Muscle of arm (tissue), 14 donors: ENCODE measurements at places on chromosomes 13 and 19.
A peak's percentile ranks its signal among the peaks of the same experiment; 100 is the strongest.

DNA sequence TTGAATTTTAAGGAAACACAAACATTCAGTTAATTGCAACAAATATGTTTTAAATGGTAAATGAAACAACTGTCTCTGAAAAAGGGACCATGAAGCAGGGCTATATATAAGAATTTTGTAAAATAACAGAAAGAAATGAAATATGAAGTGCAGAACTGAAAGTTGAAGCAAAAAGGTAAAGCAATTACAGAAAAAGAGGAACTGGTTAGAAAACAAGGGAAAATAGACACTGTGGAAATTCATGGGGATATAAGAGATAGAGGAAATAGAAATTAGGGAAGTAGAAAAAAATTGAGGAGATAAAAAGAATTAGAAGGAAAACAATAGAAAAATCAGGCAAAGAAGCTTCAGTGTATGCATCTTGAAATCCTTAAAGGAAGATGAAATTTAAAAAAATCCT, 40.0 kb upstream of the TDRD3 start:
- no peak for DNase-seq

GRCh38 chr13:87696458-87696857, 25.3 kb downstream of the SLITRK5 start:
- no peak for DNase-seq

- DNase-seq = no peak
Measured at GRCh38 chr19:55563261-55563690, 17.4 kb downstream of the ZNF579 start.

DNA sequence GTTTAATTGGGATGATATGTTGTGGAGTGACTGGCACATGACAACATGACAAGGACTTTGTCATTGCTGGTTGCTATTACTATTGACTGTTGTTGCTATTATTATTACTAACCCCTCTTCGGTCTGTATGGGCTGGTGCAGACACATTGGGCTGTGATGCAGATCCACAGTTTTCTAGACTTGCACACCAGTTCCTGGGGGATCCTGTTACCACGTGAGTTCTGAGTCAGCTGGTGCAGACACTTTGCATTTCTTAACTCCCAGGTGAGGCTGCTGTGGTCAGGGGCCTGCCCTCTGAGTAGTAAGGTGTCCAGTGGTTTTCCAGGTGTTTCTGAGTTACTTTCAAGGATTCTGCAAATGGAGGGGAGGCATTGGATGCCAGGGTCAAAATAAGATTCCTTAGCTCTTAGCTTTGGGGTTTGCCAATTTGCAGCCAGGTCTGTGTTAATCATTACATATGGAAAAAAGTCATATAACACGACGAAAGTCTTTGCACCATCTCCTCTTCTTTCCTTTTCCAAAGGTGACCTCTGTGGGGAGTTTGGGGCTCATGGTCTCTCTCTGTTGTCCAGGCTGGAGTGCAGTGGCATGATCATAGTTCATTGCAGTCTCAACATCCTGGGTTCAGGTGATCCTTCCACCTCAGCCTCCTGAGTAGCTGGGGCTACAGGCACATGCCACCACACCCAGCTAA, 19.3 kb downstream of the BICRA start:
- no peak for DNase-seq

- DNase-seq = no peak
Measured at GRCh38 chr13:40792284-40793051, 3.1 kb downstream of the SLC25A15 start.

- no peak for DNase-seq
Measured at GRCh38 chr13:42547612-42548011, 26.3 kb upstream of the TNFSF11 start.

DNA sequence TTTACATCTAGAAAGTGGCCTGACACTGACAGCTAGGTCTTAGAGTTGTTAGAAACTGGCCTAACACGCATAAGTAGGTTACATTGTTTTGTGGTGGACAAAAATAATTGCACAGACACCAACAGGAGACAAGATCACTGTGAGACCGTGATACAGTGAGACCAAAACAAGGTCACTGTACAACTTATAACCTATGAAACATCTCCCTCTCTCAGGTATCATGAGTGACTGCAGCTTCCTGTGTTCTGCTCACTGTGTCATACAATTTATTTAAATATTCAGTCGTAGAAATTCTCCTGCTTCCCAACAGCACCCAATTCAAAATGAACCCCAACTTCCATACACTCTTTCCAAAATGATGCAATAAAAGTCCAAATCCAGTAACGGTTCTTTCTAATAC, 2165.2 kb downstream of the PCDH9 start:
- no peak for DNase-seq

DNA sequence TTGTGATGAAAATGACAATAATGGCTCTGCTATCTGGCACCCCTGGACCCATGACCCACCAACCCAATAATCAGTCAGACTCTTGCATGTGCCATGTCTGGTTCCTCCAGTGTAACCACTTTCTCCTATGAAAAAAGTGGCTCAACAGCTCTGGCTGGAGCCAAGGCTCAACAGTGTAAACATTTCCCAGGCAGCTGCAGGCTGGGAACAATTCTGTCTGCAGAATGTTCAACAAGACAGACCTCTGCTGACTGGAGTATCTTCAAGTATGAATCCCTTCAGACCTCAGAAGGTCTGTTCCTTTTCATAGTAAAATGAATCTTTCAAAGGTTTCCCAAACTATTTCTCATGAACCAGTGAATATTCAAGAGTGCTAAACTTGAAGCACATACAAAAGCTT, 410.1 kb upstream of the HTR2A start:
- no peak for DNase-seq

DNA sequence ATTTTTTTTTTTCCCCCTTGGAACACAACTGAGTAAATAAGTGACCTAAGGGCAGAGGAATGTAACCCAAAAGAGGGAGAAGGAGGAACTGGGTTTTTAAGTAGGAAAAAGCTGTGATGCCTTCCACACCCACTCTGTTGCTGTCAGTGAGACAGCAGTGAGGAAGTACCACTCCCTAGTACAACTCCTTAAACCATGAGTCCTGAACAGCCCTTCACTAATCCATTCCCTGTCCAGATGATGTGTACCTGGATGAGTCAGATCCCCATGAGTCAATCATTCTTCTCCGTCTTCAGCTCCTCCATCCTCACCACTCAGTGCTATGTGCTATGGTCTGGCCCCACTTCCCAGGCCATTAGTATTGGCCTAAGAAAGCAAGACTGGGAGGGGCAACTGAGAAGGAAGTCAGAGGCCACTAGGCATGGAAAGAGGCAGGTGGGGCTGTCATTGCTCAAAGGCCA, 12.9 kb upstream of the CXCL17 start:
- DNase-seq = no peak

GRCh38 chr13:71875823-71876222, 8.8 kb upstream of the DACH1 start:
- no peak for DNase-seq

DNA sequence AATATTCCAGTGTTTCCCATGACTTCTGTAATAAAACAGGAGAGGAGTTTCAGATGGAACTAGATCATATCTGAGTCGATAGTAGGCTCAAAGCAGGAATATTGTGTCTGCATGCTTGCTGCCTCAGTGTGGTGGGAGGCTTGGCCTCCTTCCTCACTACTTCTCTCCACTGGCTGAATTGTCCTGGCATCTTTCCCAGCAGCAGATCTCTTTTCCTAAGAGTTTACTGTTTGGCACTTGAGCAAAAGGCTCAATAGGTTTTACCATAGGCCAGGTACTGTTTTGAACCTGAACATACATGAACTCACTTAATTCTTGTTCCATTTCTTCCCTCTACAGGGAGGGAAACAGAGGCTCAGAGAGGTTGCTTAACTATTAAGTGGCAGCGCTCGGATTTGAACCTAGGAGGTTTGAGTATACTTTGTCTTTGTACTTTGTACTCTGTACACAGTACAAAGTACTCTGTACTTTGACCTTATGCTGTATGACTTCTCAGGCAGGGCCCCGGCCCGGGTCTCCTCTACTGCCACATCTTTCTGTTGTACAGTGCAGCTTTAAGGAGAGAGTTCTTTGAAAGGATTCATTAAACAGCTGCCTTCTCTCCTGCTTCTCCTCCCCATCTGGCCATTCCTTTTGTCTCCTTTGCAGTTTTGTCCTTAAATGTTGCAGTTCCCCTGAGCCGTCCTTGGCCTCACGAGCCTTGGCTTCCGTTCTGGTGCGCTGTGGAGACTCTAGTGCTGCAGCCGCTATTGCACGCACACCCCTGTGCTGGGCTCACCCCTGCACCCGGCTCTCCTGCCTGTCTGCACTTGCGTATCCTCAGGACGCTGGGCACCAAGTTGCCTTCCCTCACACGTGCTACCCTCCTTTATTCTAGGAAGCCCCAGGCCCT, 8.1 kb downstream of the B3GLCT start:
- peak; percentile 68 for DNase-seq

GRCh38 chr13:20901668-20902437, 693 bp downstream of the XPO4 start:
- DNase-seq = no peak

GRCh38 chr13:36420437-36420891, 11.8 kb upstream of the CCNA1 start:
- peak; percentile 70 for DNase-seq

DNA sequence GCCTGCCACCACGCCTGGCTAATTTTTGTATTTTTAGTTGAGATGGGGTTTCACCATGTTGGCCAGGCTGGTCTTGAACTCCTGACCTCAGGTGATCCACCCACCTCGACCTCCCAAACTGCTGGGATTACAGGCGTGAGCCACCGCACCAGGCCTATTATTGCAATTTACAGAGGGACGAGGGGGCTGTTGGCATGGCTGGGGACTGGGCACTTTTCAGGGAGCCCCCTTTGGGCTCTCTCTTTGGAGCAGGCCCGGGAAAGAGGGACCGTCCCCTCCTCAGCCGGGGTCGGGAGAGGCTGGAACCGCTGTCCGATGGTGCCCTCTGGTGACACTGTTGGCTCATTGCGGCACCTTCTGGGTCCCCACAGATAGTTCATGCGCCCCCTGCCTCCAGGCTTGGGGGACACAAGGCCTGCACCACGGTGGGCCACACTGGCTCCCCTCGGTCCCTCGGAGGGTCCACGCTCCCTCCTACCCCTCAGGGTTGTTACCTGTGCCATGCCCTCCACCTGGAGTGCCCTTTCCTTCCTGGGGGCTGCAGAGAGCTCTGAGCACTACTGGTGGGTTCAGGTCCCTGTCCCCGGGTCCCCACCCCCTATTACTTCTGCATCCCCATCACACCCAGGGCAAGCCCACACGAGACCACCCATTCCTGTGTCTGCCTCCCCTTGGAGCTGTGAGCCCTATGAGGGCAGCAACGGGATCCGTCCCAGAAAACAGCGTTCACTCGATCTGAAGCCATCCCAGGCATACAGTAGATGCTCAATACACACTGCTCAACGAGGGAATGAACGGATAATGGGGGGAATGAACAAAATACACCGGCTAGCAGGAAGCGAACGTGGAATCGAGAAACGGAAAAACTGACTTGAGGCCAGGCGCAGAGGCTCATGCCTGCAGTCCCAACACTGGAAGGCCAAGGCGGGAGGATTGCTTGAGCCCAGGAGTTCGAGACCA, 12.5 kb downstream of the FEM1A start:
- peak; percentile 45 for DNase-seq

DNA sequence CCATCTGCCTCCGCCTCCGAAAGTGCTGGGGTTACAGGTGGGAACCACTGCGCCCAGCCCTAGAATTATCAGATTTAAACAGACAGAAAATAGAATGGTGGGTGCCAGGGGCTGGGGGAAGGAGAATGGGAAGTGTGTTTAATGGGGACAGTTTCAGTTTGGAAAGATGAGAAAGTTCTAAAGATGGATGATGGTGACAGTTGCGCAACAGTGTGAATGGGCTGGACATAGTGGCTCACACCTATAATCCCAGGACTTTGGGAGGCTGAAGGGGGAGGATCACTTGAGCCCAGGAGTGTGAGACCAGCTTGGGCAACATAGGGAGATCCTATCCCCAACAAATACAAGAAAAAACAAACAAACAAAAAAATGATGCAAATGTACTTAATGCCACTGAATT, 15.9 kb downstream of the KANK2 start:
- no peak for DNase-seq

GRCh38 chr13:56861476-56861875, 279.2 kb upstream of the PRR20A start:
- peak; percentile 8 for DNase-seq

DNA sequence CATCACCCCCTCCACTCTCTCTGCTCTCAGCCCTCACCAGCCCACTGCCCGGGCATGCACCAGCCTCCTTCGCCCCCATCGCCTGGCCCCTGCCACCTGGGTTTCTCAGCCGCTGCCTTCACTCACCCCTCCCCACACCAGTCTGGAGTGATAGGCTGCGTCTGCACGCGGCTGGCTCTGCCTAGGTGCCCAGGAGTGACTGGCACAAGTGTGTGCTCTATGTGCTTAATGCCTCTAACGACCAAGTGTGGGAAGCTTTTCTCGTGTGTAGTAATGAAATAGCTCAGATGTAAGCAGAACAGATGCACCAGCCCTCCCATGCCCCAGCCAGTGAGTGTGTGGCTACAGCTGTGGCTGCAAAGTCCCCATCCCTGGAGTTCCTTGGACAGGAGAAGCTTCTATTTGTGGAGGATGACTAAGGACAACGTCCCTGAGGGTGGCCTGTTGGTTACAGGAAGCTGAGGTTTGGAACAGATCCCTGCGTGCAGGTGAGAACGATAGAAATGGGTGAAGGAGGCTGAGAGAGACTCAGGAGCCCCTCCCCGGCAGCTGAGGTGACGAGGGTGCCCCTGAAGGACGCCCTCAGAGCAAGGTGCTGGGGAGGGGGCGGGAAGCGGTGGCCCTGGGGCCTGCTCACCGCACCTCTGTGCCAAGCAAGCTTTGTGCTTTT, 35.6 kb downstream of the ATP11A start:
- no peak for DNase-seq

DNA sequence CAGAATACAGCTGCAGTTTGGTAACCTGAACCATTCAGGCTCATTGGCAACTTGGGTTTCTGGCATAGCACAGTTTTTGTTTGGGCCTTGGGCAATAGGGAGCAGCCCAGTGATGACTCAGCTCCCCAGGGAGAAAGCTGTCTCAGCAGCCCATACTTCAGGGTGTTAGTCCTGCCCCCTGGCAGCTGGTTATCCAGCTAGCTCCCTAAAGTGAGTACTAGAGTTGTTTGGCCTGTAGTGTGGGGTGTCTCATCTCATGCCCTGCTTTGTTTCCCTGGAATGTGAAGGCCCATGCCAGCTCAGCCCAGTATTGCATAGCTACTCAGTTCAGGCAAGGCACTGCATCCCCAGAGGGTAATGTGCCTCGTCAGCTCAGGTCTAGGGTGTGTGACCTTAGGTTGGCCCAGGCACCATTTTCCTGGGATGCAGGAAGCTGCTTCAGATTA, 18.2 kb upstream of the ZNF543 start:
- no peak for DNase-seq

DNA sequence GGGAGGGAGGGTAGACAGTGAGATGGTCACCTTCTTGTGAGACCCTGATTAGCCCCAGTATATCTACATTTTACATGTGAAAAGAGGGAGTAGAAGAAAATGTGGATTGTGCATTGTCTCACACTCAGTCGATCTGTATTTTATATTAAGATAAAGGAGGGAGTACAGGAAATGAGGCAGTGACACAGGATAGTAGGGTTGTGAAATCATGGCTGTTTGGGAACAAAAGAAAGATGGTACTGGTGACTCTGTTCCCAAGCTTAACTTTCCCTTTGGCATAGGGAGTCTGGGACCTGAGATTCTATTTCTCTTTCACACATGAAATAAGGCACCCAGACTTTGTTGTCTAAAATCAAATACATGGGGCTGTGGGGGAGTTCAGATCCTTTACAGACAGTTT, 194.7 kb downstream of the ABCC4 start:
- DNase-seq = no peak

GRCh38 chr19:15466851-15467733, 2.7 kb upstream of the RASAL3 start:
- no peak for DNase-seq
